ENCODE measurements at places on chromosomes 7 and 10. TPM values are rescaled to one million over a fixed set of nuclear protein-coding genes. Genes with fewer than 3 reads are reported as not detected.
A peak's percentile ranks its signal among the peaks of the same experiment; 100 is the strongest.

CDC14C gene
- total RNA-seq: not detected

GRCh38 chr7:28106321-28106829, 74.2 kb downstream of the JAZF1 start:
- no peak for DNase-seq

GRCh38 chr10:43384252-43385221, 13.1 kb downstream of the FXYD4 start:
- no peak for DNase-seq

DNA sequence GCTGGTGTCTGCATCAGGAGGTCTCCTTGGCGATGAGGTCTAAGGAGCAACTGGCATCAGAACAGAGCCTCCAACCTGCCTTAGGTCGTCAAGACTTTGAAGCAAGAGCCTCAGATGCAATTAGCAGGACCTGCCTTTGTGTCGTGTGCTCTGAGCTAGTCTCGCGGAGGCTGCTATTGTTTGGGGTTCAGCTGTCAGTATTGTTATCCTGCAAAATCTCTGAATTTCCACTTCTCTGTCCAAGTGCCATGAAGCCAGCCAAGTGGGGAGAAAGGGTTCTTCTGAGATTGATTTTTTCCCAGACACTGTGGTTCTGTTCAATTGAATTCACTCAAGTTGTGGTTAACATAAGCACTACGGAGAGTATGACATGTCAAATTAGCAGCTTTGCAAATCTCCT, 78.7 kb downstream of the ADARB2 start:
- peak; percentile 40 for DNase-seq

- DNase-seq: no peak
Measured at GRCh38 chr10:11143242-11143641, 125.6 kb downstream of the CELF2 start.

GRCh38 chr10:29304264-29304994, 15.6 kb downstream of the LYZL1 start:
- peak; percentile 87 for DNase-seq

DNA sequence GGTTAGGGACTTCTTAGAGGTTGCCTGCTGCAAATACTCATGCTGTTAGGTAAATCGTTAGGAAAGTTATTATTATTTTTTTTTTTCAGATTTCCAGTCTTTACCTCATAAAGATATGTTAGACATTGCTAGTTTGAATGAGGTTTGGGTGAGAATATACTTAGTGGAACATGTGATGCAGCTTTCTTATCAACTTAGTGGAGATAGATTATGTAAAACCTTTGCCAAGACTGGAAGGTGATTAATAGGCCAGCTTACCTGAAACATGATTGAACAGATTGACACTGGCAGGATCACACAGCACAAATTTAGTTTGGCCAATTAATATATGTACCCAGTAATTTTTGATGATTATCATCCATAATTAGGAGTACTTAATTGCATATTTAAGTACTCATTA, 32.3 kb downstream of the ADD3 start:
- DNase-seq: no peak

GRCh38 chr7:123557016-123557397, 611 bp downstream of the NDUFA5 start:
- DNase-seq: no peak

- no peak for DNase-seq
Measured at GRCh38 chr7:128951296-128951695, 13.6 kb downstream of the IRF5 start.

DNA sequence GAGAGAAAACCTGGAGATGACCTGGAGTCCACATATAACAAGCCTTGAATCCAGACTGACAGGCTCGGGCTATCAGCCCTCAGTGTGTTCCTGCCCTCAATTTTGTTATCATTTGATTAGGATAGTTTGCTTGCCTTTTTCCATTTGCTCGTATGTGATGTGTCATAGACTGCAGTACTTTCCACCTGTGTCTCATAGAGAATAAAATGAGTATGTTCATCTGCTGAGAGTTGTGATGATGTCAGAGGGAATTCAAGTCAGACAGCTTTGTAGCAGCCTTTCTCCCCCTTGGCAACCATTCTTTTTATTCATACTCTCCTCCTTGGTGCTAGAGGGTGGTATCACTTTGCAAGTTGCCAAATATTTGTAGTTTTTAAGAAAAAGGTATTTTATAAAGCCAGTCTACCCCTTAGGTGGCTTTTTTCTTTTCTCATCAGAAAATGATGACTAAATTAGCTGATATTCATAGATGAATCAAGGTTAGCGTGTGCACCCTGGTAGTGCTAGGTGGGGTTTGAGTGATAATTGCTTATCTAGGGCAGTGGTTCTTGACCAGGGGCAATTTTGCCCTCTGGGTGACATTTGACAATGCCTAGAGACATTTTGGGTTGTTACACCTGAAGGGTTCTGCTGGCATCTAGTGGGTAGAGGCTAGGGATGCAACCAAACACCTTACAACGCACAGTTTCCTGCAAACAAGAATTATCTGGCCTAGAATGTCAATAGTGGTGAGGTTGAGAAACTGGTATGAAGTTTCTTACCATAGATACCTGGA, 5.4 kb downstream of the SGPL1 start:
- no peak for DNase-seq

DNA sequence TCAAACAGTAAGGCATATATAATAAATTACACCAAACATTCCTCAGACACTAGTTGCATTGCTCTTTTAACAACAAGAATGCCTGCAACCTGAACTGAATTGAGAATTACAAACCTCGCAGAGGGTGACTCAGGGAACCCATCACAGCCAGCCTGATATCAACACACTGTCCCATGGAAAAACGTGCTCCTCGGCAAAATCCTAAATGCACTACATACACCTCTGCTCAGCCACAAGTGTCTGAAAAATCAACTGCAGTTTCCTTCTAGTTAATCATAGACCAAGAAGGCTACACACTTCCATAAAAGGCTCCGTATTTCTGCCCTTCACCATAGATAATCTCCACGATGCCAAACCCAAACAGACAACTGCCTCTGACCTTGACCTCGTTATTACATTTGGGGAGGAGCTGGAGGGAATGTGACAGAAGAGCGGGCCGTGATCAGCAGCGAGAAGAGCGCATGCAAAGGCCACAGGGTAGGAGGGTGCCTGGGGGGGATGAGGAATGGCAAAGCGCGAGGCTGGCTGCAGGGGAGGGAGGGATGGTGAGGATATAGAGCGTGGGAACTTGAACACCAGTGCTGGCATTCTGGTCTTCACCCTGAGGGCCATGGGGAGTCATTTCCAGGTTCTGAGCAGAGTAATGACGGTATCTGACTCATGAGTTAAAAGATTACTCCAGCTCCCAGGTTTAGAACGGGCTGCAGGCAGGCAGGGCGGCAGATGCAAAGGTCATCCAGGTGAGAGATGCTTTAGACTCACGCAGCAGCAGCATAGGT, 201.9 kb upstream of the FRMD4A start:
- no peak for DNase-seq

DNA sequence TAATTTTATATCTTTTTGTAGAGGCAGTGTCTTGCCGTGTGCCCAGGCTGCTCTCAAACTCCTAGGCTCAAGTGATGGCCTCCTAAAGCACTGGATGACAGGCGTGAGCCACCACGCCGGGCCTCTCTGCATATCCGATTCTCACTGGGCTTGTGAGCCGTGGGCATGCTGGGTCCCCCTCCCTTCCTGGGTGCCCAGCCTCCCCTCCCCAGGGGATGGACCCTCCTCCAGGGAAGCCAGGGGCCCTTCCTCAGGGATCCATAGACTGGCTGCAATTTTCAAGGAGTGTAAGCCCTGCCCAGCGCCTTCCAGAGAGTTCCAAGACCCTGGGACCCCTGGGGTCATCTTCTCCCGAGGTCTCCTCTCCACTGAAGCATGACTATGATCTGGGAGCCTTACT, 23.7 kb upstream of the ELFN1 start:
- no peak for DNase-seq

GRCh38 chr10:33396938-33397337, 62.5 kb upstream of the NRP1 start:
- no peak for DNase-seq

THSD7A gene
- 0.86 TPM for total RNA-seq

DNA sequence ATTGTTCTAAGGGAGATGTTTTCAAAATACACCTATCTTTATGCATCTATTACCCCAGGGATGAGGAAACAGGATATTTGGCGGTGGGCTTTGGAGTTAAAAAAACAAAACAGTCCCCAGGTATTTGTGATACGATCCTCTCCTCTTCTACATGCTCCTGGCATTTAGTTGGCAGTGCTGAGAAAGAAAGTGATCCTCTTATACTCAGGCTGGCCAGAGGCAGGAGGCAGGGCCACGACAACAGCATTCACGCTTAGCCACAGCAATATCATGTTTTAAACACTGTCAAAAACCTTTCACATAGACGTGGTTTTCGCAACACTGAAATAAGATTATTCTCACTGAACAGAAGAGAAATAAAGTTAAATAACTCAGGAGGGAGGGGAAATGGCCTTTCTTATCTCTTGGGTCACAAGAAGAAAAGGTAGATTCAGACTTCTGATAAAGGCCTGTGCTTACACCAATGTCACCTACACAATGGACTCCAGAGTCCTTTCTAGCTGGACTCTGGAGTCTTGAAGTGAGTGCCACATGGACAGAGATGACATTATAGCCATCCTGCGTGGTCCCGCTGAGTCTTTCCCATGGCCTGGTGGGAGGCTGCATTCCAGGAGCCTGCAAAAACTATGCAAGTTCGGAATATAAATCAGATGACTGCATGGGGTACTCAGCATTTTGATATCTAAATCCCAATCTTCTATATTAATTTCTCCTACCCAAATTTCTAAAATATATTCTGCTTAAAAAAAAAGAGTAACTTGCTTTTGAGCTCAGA, 88.7 kb downstream of the PIP4K2A start:
- DNase-seq: no peak

PAX2 gene
- total RNA-seq: 0.99 TPM

DNA sequence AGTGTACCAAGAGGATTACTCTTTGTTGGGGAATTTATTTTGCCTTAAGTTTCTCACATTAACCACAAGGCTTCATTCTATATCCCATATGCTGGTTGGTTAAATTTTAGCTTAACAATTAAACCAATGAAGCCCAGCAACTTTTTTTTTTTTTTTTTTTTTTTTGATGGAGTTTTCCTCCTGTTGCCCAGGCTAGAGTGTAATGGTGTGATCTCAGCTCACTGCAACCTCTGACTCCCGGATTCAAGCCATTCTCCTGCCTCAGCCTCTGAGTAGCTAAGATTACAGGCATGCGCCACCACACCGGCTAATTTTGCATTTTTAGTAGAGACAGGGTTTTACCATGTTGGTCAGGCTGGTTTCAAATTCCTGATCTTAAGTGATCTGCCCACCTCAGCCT, 75.0 kb upstream of the MKX start:
- no peak for DNase-seq

DNA sequence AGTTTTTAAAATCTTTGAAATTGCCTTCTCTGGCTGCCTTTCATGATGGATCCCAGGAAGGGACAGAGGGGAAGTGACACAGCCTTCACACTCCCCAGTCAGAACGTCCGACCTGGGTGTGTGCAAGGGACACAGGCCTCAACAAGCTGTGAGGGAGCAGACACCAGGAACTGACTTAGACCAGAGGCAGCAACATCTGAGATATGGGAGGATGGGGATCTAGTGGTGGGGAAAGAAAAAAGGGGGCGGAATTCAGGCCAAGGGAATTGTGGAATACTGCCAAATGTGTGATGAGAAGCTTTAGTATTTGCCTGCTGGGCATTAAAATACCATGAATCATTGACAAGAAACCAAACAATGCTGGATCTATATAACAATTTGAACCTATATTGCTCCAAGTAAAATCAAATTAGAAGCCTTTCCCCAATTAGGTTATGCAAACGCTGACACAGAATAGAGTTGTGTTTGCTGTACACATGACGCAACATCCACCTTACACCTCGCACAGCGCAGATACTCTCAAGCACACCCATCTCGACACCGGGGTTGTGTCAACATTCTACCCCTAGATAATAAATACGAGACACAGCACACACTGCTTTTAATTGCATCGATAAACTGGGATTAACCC, 17.2 kb upstream of the MNX1 start:
- DNase-seq: no peak

CDH23 gene
- total RNA-seq: 2.1 TPM

GRCh38 chr7:155202106-155202871, 95.4 kb upstream of the INSIG1 start:
- no peak for DNase-seq

ZNF117 gene
- total RNA-seq: 25.0 TPM
